ENCODE measurements at places on chromosomes 2 and 18. TPM values are rescaled to one million over a fixed set of nuclear protein-coding genes. Genes with fewer than 3 reads are reported as not detected.

MPP4 gene
- 1.6 TPM for total RNA-seq

XPO1 gene
- total RNA-seq, result 247 TPM

ABCG5 gene
- not detected for total RNA-seq

REG1A gene
- total RNA-seq, result not detected

HJURP gene
- total RNA-seq, result 107 TPM

AMER3 gene
- not detected for total RNA-seq

KCNJ3 gene
- total RNA-seq, result not detected

TWIST2 gene
- total RNA-seq, result not detected

PTMA gene
- 1,722 TPM for total RNA-seq

ANKRD62 gene
- total RNA-seq, result not detected

CCDC93 gene
- total RNA-seq, result 28.8 TPM

SIX3 gene
- 0.59 TPM for total RNA-seq

ELAC1 gene
- total RNA-seq, result 9.9 TPM

GNAL gene
- 0.06 TPM for total RNA-seq

EFR3B gene
- 0.76 TPM for total RNA-seq

SERPINB7 gene
- 12.2 TPM for total RNA-seq

TCF7L1 gene
- 21.9 TPM for total RNA-seq

FER1L5 gene
- total RNA-seq, result 1.2 TPM

SP140 gene
- total RNA-seq, result 1.0 TPM

KATNAL2 gene
- 15.4 TPM for total RNA-seq

FIGN gene
- total RNA-seq, result 0.24 TPM

RAX gene
- total RNA-seq, result 19.3 TPM

MAP2 gene
- 2.0 TPM for total RNA-seq

DES gene
- total RNA-seq, result not detected

RGPD4 gene
- total RNA-seq, result not detected

ERLEC1 gene
- total RNA-seq, result 27.7 TPM

GALNT14 gene
- total RNA-seq, result 9.7 TPM

MC4R gene
- total RNA-seq, result not detected
